Stimulated activated CD8-positive, alpha-beta memory T cell treated with anti-CD3 and anti-CD28 coated beads, Interleukin-4, amount 100 ng/mL, for 4 hours (primary cell): ENCODE measurements at places on chromosomes 2 and 18.

- no peak for DNase-seq
These were observed 335.2 kb downstream of the AGPS start for GRCh38 chr2:177727577-177728398.

DNA sequence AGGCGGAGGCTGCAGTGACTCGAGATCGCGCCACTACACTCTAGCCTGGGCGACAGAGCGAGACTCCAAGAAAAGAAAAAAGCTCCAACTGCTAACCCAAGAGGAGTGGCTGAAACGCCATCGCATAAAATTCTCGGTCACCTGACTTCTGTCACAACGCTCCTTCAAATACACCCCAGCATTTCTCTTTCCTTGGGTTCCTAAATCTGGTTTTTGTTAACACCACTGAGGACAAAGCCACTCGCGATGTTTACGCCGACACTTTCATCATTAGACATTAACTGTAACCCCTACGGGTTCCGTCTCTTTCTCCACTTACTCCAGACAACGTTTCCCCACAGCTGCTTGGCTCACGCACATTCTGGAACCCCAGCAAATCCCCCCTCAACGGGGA lies 679 bp downstream of the CLK1 start:
- DNase-seq = no peak

DNA sequence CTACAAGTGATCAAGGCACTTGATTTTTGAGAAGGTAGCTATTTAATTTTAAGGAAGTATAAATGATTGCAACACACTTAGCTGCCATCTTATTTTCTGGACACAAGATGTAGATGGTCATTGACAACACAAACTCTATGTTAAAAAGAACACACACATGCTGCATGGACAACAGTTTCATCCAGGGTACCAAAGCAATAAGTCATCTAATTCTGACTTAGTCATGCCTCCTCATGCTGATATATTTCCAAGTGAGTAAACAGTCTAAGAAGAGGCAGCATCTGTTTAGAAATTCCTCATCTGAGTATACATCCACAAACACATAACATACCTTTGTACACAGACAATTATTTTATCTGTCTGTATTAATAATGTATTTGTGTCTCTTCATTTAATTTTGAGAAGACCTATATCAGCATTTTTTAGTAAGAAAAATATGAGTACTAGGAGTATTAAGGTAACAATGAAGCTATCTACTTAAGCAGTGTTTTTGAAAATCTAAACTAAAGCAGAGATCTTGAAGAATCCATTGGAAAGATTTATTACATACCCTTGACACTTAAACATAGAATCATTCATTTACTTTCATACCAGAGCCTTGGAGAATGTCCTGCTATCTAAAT lies 84.9 kb downstream of the SCN1A start:
- no peak for DNase-seq

DNA sequence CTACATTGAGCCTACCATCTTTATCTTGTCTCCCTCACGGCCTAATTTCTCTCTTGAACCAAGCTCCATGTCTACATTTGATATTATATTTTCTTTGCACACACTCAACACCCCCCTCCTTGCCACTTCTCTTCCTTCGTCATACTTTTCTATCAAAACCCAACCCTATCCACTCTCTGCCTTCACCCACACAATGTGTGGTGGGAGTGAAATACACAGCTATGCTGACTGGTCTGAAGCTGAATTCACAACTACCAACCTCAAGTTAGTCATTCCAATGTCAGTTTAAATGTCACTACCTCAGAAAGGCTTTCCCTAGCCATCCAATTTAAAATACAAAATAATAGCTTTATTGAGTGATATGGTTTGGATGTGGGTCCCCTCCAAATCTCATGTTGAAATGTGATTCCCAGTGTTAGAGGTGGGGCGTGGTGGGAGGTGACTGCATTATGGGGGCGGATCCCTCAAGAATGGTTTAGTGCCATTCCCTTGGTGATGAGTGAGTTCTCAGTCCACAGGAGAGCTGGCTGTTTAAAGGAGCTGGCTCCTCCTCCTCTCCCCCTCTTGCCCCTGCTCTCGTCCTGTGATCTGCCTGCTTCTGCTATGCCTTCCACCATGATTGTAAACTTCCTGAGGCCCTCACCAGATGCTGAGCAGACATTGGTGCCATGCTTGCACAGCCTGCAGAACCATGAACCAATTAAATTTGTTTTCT lies 112.1 kb downstream of the DTNB start:
- DNase-seq = no peak

DNA sequence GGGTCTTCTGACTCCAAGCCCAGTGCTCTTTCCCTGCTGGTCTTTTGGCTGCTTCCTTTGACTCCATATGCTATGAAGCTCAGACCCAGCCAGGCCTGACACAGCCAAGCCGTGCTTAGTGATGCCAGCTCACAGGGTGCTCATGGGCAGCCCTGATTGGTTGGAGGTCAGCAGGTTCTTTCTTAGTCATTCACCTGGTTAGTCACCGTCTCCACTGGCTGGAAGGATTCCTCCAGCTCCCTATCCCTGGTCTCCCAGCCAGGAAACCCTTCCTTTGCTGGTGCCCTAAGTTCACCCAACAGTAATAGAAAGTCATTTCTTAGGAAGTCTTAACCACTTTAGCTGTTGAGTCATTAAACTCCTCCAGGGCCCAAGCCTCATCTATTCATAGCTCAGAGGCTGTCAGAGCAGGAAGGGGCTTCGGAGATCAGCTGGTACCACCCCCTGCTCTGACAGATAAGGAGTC lies 3.9 kb downstream of the KCNK3 start:
- no peak for DNase-seq

GRCh38 chr2:200477667-200478131 lies 32.2 kb downstream of the KCTD18 start:
- DNase-seq = no peak

DNA sequence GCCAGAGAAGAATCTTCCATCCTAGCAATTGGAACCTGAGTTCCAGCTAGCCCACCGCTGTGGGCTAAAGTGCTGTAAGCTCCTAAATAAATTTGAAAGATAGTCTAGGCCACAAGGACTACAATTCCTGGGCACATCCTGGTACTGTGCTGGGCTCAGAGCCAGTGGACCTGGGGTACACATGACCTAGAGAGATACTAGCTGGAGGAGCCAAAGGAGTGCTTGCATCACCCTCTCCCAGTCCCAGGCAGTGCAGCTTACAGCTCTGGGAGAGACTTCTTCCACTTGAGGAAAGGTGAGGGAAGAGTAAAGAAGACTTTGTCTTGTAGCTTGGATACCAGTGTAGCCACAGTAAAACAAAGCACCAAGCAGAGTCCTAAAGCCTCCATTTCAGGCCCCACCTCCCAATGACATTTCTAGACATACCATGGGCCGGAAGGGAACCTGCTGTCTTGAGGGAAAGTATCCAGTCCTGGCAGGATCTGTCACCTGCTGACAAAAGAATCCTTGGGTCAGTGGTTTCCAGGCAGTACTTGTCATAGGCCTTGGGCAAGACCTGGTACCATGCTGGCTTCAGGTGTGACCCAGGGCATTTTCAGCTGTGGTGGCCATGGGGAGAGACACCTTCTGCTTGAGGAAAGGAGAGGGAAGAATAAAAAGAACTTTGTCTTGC lies 89.5 kb downstream of the TMEM185B start:
- no peak for DNase-seq

GRCh38 chr2:191670787-191671186 lies 7.1 kb upstream of the NABP1 start:
- no peak for DNase-seq

DNA sequence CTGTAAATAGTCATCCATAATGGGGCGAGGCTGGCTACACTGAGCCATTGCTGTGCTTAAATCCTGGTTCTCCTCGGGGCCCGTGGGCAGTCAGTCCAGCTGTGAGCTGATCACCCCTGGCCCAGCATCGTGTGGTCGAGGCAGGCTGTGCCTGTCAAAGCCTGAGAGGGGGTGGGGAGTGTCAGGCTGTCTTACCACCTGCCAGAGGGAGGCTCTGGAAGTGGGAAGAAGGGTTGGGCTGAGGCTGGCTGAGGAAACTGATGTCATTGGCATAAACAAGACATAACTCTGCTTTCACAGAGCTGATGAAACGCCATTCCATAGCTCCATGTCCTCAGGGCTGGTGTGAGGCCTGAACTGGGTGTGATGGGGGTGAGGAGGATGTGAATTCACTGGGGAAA lies 49.7 kb downstream of the KLHL29 start:
- no peak for DNase-seq

- DNase-seq = no peak
These were observed 14.5 kb upstream of the SLC35F5 start for GRCh38 chr2:113770929-113771328.

DNA sequence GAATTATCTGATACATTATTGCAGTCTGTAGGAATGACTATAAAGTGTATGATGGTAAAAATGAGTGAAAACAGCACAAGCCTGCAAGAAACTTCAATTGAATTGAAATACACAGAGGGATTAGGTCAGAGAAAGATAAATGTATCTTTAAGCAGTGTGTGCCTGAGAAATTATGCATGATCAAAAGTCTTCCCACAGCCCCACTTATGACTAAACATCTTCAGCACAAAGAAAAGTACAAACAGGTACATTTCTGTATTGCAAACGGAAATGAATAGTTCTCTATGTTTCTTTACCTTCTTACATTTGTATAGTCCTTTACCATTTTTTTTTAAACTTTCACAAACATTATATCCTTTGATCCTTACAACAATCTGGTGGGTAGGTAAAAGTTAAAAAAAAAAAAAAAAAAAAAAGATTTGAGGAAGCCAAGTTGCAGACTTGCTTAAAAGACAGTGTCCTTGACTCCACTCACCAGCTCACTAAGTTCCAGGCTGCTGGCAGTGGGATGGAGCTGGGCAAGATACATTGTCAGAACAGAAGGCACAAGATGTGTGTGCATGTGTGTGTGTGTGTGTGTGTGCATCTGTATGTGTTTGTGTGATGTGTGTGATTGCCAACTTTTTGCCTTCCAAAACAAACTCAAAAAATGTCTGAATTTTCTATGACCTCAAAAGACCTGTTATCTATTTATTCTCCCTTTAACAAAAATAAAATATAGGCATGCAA lies 423.7 kb upstream of the ACVR2A start:
- no peak for DNase-seq

DNA sequence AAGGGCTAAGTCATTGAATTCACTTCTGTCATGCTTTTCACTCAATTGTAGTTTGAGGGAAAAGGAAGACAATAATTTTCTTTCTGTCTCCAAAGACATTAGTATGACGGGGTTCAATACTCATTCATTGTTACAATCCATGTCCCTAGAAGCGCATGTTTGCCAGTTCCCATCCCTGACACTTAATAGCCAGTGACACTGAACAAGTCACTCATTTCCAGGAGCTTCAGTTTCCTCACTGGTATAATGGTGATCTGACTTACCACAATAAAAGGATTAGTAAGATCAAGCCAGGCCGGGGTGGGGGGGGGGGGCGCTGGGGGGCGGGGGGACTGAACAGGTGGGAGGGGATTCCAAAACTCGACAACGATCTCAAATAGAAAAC lies 144.8 kb upstream of the MAP3K20 start:
- no peak for DNase-seq

DNA sequence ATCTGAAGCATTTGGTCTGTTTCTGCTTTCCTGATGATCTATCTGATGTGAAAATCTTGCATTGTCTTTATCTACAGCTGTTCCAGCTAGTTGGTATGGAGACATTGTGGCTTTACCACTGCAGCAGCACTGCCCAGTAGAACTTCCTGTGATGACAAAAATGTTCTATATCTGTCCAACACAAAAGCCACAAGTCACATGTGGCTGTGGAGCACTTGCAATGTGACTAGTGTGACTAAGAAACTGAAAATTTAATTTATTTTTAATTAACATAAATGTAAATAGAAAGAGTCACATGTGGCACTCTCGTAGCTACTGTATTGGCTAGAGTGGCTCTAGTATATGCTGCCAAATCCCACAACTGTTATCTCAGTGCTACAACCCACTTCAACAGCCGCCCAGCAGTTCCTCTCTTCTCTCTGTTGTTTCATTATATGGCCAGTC lies 425.7 kb downstream of the SETBP1 start:
- no peak for DNase-seq

DNA sequence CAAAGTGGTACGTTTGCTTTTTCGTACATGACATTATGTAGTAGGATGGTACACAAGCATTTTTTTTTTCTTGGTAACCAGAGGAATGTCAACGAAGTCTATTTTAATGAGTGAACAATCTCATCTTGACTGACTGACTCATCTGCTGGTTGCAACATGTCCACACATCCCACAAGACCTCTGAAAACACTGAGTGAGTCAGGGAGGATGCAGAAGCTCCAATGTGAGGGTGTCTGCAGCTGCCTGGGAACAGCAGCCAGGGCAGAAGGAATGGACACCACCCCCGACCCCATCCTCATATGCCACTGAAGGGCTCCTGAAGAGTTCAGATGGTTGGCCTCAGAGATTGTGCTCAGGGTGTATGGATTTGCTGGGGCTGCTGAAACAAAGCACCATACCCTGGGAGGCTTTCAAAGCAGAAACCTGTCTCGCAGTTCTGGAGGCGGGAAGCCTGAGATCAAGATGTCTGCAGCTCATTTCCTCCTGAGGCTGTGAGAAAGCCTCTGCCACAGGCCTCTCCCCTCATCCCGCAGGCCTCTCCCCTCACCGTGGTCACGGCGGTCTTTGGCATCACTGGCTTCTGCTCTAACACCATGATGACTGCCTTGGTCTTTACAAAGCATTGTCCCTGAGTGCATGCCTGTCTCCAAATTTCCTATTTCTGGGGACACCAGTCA lies 124.6 kb downstream of the LRATD1 start:
- DNase-seq = no peak

DNA sequence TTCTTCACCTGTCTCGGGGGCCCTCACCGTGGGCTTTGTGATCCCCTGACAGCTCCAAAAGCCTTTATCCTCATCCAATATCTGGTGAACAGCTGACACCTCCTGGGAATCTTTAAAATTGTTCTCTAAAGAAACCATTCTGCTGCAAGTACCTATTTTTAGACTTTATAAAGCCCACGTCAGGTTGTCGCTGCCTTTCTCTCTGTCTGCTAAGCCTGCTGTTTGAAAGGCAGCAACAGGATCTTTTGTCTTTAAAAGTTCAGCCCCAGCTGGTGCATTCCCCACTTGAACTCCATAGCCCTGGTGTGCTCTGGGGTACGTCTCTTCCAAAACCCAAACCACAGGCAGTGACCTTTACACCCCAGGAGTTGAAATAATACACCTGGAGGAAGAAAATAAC lies 145.0 kb downstream of the NEDD4L start:
- DNase-seq = no peak
